Inflammatory macrophage (primary cell): ENCODE measurements at places on chromosomes 4 and X.

- DNase-seq, result no peak
Observed at GRCh38 chr4:147610686-147611085, 6.5 kb upstream of the TMEM184C start.

- DNase-seq, result no peak
Observed at GRCh38 chr4:141724646-141725045, 88.3 kb downstream of the IL15 start.

- DNase-seq, result no peak
Observed at GRCh38 chrX:31563792-31564191, 492.0 kb upstream of the FTHL17 start.

- no peak for DNase-seq
Observed at GRCh38 chrX:30241724-30242415, at the start of gene MAGEB4. MAGEB4 (plus strand) TSS chrX:30242000; CDS start chrX:30242136, 136 bp downstream.

- no peak for DNase-seq
Observed at GRCh38 chr4:17812125-17812524, 1.3 kb downstream of the NCAPG start.

- DNase-seq, result no peak
Observed at GRCh38 chrX:52852110-52852860, 15.6 kb downstream of the XAGE3 start.

DNA sequence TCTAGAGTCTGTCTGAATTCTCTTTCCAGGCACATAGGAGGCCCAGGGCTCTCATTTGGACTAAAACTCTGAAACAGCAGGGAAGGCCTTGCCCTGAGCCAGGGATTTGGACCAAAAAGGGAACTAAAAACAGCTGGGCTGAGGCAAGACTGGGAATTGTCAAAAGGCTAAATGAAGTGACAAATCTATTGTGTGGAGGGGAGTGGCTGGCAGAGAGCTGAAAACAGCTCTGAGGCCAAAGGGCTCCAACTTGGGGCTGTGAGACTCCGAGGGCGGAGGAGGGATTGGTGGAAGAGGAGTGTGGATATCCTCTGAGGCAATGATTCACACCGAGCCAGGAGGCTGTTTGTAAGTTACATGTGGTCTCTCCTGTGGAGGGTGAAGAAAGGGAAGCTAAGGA lies 63.2 kb downstream of the PHEX start:
- no peak for DNase-seq

DNA sequence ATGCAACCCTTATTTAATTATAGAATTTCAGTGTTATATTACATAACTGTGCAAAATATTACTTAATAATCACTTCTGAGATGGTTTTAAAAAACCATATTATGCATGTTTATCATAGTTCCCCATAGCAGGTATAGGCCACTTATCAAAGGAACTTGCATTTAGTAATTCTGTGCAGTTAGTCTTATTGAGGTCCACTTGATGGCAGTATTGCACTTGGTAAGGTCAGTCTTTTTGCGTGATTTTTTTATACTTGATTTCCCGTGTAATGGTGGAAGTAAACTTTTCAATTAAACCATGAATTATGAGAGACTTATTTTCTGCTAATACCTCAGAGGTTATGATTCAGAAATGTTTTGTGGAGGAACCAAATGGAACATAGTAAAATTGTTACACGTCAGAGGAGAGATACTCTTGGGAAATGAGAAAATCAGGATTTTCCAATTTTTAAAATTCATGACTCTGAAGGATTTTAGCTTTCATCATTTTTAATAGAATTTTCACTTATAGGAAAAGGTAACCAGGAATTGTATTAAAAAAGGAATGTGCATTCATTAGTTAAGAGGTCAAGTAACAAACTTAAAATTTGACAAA lies 230.0 kb downstream of the CCSER1 start:
- peak; percentile 18 for DNase-seq

DNA sequence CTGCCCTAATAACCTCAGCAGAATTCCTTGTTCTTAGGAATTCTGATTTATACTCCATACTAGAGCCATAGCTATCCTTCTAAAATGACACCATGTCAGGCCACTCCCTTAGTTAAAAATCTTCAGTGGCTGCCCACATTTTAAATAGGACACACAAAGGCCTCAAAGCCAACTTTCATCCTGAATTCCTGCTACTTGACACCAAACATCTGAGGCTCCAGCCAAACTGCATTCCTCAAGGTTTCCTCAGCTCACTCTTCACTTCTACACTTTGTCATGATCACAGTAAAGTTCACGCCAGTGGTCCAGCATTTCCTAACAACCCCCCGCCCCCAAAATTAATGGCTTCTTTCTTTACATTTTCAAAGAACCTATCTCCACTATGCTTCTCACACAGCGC lies 124.3 kb downstream of the ADGRA3 start:
- DNase-seq, result no peak

GRCh38 chrX:16222151-16222550 lies 54.9 kb downstream of the MAGEB17 start:
- DNase-seq, result no peak

GRCh38 chr4:61431131-61431530 lies 231.0 kb downstream of the ADGRL3 start:
- DNase-seq, result no peak

DNA sequence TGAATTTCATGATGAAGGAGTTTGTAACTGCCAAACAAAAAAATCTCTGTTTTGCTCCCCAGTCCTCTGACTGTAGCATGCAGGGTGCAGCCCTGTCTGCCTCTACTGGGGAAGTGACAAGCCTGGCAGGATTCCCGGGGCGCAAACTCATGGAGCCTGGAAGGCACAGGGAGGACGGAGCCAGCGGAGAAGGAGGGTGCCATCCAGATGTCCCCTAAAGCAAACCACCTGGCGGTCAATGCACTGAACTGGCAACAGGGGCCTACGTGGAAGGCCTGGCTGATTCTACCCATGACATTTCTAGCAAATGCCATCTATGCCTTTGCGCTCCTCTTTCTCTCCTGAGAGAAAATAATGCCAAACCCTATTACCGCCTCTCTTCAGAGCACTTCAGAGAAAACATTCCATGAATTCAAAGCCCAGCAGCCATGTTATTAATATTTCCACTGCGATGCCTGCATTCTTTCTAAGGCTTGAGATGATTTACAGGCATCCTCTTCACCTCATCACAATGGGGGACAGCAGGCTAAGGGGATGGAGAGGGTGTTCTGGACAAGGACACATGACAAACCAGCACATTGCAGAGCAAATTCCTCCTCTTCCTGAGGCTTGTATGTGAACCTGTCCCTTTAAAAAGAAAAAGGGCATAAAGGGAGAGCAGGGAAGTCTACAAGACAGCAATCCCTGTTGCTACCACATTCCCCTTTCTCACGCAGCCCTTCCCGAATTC lies 329.3 kb upstream of the NOCT start:
- no peak for DNase-seq

DNA sequence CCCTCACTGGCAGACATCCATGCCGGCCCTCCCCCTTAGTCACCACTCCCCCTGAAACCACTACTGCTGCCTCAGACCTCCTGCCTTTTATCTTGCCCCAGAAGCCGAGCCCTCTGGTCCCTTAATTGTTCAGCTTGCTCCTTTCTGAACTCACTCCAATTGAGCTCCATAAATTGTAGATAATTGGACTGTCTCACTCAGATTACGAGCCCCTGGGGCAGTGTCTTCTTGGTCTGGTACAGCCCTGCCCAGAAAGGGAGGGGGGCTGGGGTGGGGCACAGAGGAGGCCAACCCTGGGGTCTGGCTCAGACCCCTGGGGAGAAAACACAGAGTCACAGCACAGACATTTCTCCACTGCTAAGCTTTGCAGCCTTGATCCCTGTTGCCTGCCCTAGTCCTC lies 39.4 kb downstream of the NALF2 start:
- no peak for DNase-seq

DNA sequence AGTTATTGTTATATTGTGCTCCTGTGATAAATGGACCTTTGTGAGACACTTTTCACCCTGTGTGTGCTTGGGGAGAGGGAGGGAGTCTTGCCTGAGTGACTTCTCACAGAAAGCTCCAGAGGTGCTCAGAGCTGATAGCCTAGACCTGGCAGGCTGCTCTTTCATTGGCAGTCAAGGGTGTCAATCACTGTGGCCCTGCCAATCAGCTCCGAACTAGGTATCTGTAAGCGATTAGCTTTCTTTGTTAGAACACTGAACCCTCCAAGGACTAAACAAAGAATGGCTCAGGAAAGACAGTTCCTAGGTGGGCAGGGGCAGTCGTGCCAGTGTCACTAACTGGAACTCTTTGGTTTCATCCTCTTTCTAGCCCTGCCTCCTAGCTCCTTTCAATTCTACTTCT lies 2.7 kb upstream of the NALF2 start:
- no peak for DNase-seq

DNA sequence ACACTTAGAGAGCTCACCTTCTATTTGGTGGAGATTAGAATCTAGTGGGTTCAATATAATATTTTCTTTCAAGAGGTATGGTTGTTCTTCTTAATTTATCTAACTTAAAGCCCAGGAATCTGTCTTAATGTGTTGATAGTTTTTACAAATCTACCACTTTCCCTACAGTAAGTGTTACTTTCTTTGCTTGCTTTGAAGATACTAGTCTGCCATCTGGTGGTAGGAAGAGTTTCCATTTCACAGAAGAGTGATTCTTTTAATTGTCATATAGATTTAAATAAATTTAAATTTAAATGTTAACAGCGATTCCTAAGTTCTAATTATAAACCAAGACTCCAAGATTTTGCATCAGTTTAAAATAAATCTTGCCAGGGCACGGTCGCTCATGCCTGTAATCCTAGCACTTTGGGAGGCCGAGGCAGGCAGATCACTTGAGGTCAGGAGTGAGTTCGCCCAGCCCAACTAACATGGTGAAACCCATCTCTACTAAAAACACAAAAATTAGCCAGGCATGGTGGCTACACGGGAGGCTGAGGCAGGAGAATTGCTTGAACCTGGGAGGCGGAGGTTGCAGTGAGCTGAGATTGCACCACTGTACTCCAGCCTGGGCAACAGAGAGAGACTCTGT lies 43.5 kb downstream of the NUDT9 start:
- DNase-seq, result peak; percentile 44
